Uterine smooth muscle cell (primary cell): ENCODE measurements at places on chromosomes 1 and 21. TPM values are rescaled to one million over a fixed set of nuclear protein-coding genes. Genes with fewer than 3 reads are reported as not detected.

ATAD3C gene
- total RNA-seq = 0.50 TPM in 1 of 2 replicates, not detected in the other

PLA2G5 gene
- not detected in 2 replicates for total RNA-seq

DYNLT4 gene
- total RNA-seq = not detected in 2 replicates

LCE3D gene
- total RNA-seq = not detected in 2 replicates

ANGPTL7 gene
- 0.33 and 1.5 TPM in 2 replicates for total RNA-seq

ARHGAP30 gene
- total RNA-seq = not detected in 2 replicates

KRTAP13-2 gene
- not detected in 2 replicates for total RNA-seq
